Osteocyte (in vitro differentiated cells): ENCODE measurements at places on chromosomes 6 and 20. TPM values are rescaled to one million over a fixed set of nuclear protein-coding genes. Genes with fewer than 3 reads are reported as not detected.

DNA sequence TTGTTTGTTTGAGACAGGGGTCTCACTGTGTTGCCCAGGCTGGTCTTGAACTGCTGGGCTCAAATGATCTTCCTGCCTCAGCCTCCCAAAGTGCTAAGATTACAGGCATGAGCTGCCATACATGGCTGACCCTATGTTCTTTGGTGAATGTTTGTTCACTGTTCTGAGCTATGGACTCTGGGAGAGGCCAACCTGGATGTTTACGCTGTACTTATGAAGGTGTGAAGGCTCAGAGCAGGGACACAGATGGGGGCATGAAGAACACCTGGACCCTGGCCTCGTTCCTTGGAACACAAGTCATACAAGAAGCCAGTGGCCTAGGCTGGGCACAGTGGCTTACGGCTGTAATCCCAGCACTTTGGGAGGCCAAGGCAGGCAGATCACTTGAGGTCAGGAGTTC is 21.1 kb upstream of the CD24 start:
- no peak for DNase-seq
- no peak overlapping the region for H3K27ac ChIP-seq
- H3K27me3 ChIP-seq = peaks cover 2% of the 10 kb centered on the region
- peaks cover 2% of the 10 kb centered on the region for H3K4me1 ChIP-seq

DNA sequence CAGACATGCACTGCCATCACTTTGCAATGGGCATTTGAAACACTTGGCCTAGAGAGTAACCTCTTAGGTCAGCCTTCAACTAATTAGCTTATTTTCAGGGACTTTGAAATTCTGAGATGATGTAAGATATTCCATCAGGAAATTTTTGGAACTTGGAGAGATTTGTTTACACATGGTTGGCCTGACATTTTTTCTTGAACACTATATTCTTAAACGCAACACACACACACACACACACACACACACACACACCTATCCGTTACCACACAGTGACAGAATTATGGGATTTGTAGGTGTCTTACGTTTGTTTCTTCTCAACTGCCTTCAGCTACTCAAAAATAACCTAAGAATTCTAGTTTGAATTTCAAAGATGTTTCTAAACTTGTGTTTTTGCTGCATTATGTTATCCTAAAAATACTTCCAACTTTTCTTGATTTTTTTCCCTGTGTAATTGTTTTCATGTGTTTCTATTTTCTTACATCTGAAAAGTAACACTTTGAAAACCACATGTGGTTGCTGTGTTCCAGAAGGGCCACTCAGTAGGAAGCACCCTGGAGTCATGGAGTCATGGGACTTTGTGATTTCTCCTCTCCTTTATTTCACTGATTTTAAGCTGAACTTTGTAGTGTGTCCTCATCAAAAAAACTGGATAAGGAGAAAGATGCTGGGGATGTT is 31.9 kb downstream of the MARCKS start:
- H3K4me3 ChIP-seq = no peak overlapping the region
- DNase-seq = no peak
- no peaks in the 10 kb centered on the region for H3K27me3 ChIP-seq

DNA sequence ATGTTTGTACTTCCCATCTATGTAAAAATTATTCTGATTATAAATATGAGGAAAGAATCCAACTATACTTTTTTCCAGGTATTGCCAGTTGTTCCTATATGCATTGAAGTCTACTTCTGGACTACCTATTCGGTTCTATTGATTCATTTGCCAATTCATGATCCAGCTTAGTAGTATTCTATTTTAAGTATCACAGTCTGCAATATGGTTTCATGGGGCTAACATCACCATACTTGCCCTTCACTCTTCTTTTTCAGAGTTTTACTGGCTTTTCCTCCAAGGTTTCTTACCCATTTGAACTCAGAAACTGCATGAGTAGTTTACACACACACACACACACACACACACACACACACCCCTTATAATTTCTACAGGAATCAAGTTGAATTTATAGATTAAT is 34.5 kb downstream of the NUDT3 start:
- H3K27ac ChIP-seq = peak overlapping the region; percentile 91
- H3K27me3 ChIP-seq = no peaks in the 10 kb centered on the region

- no peak for DNase-seq
- no peak overlapping the region for H3K27ac ChIP-seq
- no peaks in the 10 kb centered on the region for H3K4me1 ChIP-seq
- H3K4me3 ChIP-seq = no peak overlapping the region
- H3K36me3 ChIP-seq = no peaks in the 10 kb centered on the region
Measured at GRCh38 chr20:22374678-22375590, 209.4 kb downstream of the FOXA2 start.

GRCh38 chr6:2149361-2150006 is 95.9 kb downstream of the GMDS start:
- H3K27ac ChIP-seq = no peak overlapping the region
- H3K4me3 ChIP-seq = no peak overlapping the region
- H3K27me3 ChIP-seq = no peaks in the 10 kb centered on the region
- DNase-seq = no peak
- peaks cover 29% of the 10 kb centered on the region for H3K4me1 ChIP-seq

DNA sequence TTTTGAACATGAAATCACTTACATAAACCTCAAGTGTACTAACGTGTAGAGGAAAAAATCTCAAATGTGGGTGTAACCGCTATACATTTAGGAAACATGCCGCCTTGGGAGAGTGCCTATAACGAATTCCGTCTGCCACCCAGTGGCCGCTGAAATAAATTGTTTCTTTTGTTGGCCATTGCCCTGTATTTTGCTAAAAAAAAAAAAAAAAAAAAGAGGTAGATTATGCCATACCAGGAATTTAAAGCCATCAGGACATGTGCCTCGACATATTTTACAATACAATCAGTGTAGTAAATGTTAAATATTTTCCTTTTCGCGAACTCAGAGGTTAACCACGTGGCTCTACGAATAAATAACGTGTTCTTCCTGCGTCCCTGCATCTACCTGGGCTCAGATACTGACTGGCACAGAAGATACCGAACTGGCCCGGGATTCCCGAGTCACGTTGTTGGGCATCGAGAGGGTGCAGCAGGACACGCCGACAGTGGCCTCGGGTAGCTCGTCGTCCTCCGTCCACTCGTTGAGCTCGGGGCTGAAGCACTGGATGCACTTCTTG is 14.3 kb downstream of the KLHL31 start:
- H3K4me1 ChIP-seq = peaks cover 13% of the 10 kb centered on the region
- peak; percentile 87 for DNase-seq
- H3K27me3 ChIP-seq = peaks cover 10% of the 10 kb centered on the region
- peak overlapping the region; percentile 79 for H3K4me3 ChIP-seq
- H3K36me3 ChIP-seq = no peaks in the 10 kb centered on the region
- H3K27ac ChIP-seq = no peak overlapping the region

DNA sequence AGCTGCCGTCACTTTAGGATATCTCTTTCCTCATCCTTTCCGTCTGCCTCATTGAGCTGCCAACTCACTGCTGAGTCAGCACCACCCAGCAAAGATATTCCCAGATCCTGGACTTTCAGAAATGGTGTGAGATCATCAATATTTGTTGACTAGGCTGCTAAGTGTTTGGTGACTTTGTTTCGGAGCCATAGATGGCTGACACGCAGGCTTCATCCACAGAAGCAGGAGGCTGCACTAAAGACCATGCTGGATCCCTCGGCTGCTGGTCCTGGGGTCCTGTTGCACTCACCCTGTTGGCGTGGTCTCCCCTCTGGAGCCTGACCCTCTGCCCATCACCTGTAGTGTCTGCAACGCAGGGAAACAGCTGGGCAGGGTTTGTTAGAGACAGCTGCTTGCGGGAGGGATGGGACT is 96.5 kb downstream of the ERMARD start:
- no peak overlapping the region for H3K27ac ChIP-seq
- H3K36me3 ChIP-seq = no peaks in the 10 kb centered on the region
- no peak overlapping the region for H3K4me3 ChIP-seq
- no peaks in the 10 kb centered on the region for H3K27me3 ChIP-seq
- peak; percentile 42 for DNase-seq
- no peaks in the 10 kb centered on the region for H3K4me1 ChIP-seq

- peaks cover 2% of the 10 kb centered on the region for H3K36me3 ChIP-seq
- H3K27ac ChIP-seq = peak overlapping the region; percentile 93
- H3K4me1 ChIP-seq = peaks cover 72% of the 10 kb centered on the region
Measured at GRCh38 chr6:169072127-169073042, 181.3 kb downstream of the THBS2 start.

GRCh38 chr6:131107151-131107550 is 28.1 kb upstream of the AKAP7 start:
- no peaks in the 10 kb centered on the region for H3K27me3 ChIP-seq
- H3K36me3 ChIP-seq = no peaks in the 10 kb centered on the region
- H3K27ac ChIP-seq = no peak overlapping the region
- H3K4me3 ChIP-seq = no peak overlapping the region

GRCh38 chr20:59836767-59837166 is 96.7 kb downstream of the SYCP2 start:
- H3K27ac ChIP-seq = no peak overlapping the region
- peaks cover 18% of the 10 kb centered on the region for H3K4me1 ChIP-seq
- DNase-seq = no peak
- H3K4me3 ChIP-seq = no peak overlapping the region

The LEMD2 gene
- 69.3 and 70.4 TPM in 2 replicates for total RNA-seq

The SAMD3 gene
- total RNA-seq = 0.42 and 0.64 TPM in 2 replicates
